Fibroblast of skin of right biceps (primary cell): ENCODE measurements at places on chromosomes 7 and 10.

DNA sequence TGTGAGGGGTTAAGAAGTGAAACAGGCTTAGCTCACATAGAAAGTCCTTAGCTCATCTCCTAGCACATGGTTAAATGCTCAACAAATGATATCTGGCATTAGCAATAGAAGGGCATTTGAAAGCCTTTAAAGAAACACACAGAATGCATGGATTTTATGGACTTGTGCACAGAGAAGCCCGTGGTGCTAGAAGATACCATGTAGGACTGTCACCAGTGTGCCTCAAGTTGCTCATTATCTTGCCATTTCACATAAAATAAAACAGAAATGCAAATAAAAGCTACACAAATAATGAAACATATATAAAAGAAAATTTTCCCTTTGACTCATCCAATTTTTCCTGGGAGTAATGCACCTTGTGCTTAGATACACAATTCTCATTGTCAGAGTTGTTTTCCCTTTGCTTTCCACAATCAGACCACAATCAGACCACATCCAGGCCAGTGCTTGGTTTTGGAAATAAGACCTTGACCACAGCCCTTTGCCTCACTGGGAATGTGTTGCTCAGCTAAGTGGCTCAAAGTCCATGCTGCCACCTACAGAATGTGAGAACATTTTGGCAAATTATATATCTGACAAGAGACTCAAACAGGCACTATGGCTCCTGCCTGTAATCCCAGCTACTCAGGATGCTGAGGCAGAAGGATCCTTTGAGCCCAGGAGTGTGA, 9.5 kb upstream of the WDR11 start:
- no peak for DNase-seq

DNA sequence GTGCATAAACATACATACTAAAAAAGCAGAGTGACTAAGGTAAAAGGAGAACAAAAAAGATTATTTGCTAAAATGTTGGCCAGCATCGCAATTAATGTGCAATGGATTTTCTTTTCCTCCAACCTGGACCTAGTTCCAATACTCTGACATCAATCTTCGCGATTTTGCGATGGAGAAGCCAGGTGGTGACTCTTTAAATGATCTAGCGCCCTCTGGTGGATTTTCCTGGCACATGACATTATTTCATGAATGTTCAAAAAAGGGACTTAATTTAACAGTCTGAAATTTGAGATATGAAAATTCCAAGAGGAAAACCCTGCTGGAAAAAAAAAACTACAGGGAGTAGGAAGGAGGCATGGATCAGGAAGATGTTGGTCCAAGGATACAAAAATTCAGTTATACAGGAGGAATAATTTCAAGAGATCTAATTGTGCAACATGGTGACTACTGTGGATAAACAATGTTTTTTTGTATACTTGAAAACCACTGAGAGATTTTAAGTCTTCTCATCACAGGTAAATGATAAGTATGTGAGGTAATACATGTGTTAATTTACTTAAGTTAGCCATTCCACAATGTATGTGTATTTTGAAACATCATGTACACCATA, 4.3 kb upstream of the KCNMA1 start:
- peak; percentile 83 for DNase-seq

DNA sequence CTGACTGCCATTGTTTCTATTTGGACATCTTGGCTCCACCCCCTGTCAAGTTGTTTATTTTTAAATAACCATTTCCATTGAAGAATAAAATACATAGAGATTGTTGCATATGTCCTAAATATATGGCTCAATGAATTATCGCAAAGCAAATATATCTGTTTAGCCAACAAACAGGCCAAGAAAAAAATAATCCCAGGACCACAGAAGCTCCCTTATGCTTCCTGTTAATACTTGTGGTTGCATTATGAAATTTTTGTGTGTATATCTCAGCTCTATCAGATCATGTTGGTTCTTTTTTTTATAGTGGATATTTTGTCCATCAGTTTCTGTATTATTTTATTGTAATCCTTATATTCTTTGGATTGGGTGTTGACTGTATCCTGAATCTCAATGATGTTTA, 53.4 kb upstream of the CYP2C8 start:
- DNase-seq: no peak

DNA sequence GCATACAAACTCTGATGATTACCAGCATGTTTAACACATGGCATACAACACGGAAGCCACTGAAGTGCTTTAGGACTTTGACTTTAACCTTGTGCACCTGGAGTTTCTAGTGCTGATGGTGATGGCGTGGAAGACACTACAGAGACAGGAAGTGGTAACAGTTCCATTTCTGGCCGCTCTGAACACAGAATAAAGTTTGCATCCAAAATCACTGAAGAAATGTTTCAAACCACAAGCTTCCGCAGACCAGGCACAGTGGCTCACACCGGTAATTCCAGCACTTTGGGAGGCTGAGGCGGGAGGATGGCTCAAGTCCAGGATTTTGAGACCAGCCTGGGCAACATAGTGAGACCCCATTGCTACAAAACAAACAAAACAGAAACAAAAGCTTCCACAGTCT, 40.3 kb upstream of the TNPO3 start:
- no peak for DNase-seq
